ENCODE measurements at places on chromosomes 2 and 18.

DNA sequence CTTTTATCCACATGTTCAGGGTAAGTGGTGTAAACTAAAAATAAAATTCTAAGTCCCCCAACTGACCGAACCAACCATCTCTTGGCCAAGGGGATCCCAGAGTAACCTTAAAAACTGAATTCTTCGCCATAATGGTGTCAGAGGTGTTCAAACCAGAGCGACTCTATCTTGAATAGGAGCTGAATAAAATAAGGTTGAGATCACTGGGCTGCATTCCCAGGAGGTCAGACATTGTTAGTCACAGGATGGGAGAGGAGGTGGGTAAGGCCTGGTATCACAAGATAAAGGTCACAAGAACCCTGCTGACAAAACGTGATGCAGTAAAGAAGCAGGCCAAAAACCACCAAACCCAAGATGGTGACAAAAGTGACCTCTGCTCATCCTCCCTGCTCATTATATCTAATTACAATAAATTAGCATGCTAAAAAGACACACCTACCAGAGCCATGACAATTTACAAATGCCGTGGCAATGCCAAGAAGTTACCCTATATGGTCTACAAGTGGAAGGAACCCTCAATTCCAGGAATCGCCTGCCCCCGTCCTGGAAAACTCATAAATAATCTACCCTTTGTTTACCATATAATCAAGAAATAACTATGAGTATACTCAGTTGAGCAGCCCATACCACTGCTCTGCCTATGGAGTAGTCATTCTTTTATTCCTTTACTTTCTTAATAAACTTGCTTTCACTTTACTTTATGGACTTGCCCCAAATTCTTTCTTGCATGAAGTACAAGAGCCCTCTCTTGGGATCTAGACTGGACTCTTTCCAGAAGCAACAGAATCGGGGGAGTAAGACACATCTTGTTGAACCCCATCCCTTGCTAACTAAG is 302.4 kb downstream of the STK39 start:
- no peak for DNase-seq

- no peak for DNase-seq
These were observed 197.7 kb downstream of the MTX2 start for GRCh38 chr2:176466918-176467452.

DNA sequence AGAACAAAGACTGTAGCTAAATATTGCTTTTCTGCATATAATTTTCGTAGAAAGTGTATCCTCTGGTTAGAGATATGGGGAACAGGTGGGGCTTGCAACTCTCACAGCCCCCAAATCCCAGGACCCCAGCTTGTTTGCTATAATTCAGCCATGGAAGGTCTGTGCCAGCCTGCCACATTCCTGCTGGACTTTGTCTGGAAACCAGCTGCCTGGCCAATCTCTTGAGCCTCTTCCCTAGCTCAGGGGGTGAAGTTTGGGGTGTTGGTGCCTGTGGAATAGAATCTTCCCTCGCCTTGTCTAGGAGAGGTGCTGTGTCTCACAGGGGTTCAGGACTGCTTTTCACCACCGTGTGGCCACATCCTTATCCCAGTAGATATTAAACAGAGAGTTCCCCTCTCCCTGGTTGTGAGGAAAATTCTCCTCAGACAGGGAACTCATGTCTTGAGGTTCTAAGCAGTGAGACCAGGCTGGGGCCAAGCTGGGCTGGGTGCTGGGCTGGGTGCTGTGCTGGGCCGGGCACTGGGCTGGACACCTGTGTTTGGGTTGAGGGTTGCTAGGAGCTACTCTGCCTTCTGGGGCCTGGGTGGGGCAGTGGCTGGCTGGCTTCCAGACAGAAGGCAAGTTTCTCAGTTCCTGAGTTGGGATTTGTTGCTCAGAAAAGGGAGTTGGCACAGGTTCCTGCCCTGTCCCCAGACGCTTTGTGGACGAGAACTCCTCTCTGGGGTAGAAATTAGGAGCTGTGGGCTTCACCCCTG is 12.3 kb downstream of the TOGARAM2 start:
- no peak for DNase-seq

- no peak for DNase-seq
These were observed 185.5 kb downstream of the CDH2 start for GRCh38 chr18:27991391-27991790.

DNA sequence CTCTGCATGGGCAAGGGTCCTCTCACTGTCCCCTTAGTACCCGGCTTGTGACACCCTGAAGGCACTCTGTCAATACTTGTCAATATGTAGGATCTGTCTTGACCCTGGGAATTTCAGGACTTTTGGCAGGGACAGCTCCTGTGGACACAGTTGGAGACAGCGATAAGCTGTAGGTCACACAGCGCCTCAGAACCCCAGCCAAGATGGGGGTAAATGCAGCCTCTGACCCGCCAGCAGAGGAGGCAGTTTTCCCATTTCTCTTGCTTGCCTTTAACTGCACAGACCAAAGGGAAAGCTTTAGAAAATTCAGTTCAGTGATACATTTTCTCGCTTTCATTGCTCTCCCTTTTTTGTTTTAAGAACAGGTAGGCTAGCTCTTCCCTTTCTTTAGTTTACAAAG is 54.8 kb upstream of the KLHL29 start:
- DNase-seq, result no peak

GRCh38 chr18:77059294-77059916 is 73.2 kb downstream of the MBP start:
- no peak for DNase-seq

DNA sequence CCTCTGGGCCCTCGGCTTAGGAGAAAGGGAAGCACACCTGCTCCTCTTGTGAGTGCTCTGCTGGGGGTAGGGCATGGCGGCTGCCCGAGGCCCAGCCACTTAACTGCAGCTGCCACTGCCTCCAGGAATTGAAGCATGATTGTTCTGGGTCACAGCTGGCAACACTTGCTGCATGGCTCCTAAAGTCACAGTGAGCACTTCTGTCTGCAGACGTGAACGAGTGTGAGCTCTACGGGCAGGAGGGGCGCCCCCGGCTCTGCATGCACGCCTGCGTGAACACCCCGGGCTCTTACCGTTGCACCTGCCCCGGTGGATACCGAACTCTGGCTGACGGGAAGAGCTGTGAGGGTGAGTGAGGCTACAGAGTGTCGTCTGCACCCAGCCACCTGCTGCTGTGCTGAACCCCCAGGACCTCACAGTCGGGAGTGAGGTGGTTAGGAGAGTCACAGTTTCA is 44.4 kb downstream of the FBLN7 start:
- no peak for DNase-seq

DNA sequence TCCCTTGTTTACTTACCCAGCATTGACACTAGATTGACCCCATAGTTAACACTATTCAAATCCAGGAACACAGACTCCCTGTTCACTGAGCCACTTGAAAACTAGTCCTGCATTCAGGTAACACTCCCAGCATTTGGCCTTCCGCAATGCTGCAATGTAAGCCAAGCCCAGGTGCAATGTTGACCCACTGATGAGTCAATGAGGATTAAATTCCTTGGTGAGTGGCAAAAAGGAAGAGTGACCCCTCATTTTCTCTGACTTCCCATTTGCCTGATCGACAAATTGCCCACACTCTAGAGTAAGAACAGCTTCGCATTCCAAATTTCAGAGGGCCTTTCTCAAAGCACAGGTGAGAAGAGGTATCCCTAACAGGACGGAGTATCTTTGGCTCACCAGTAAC is 251.9 kb downstream of the FBXO15 start:
- DNase-seq, result no peak

- no peak for DNase-seq
These were observed 303.5 kb downstream of the HRH4 start for GRCh38 chr18:24763765-24764513.

- DNase-seq, result no peak
These were observed 53.6 kb upstream of the LAPTM4A start for GRCh38 chr2:20104900-20105545.

DNA sequence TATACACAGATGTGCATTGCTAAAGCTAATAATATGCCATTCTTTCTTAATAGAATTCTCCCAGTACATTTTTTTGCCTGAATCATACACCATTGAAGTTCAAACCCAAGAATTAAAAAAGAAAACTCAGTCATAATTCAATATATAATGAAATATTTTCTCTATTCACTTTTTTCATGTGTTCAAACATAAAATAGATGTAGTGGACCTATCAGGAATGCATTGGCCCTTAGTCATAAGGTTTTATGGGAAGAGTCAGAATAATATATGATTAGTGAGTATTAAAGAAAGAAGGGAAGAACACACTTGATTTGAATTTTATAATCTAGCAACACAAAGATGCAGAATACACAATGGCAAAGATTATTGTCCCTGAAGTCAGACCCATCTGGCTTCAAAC is 297.0 kb upstream of the COL3A1 start:
- no peak for DNase-seq

GRCh38 chr2:181552808-181553207 is 95.6 kb downstream of the ITGA4 start:
- no peak for DNase-seq

GRCh38 chr2:238811759-238812158 is 36.1 kb upstream of the TWIST2 start:
- DNase-seq, result no peak

DNA sequence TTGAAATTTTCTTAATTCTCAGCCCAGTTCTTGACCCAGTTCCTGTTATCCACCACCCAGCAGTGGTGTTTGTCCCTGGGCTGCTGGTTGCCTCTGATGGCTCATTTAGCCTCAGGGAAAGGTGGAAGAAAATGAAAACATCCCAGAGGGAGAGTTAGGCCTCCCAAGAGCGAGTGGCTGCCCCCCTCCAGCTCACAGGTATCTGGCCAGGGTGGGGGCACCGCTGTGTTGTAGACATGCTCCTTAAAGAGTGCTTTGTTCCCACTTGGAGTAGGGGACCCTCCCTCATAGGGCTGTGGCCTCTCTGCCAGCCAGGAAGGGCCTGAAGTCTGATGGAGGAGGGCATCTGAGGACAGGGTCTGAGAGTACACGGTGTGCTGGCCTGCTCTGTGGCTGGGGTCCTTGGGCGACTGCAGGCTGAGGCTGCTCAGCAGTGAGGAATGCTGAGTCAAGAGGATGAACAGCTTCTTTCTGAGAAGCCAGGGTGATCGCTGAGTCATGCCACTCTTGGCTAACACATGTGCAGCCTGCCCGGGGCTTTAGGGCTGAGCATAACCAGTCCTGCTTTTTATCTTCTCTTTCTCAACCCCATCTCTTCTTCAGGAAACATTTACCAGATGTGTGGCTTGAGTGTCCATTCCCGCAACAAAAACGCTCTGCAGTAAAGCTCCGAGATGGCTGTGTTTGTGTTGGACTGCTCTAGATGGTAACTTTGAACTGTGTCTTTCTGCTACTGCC is 72.3 kb downstream of the IL1R2 start:
- peak; percentile 95 for DNase-seq

GRCh38 chr2:23509596-23510292 is 124.8 kb downstream of the KLHL29 start:
- no peak for DNase-seq

GRCh38 chr2:138201286-138201685 is 237.0 kb downstream of the HNMT start:
- DNase-seq, result no peak

- no peak for DNase-seq
These were observed 27.7 kb downstream of the MYL1 start for GRCh38 chr2:210287301-210287700.

All from astrocyte of the cerebellum (primary cell).